ENCODE measurements at places on chromosomes 12 and 14.

DNA sequence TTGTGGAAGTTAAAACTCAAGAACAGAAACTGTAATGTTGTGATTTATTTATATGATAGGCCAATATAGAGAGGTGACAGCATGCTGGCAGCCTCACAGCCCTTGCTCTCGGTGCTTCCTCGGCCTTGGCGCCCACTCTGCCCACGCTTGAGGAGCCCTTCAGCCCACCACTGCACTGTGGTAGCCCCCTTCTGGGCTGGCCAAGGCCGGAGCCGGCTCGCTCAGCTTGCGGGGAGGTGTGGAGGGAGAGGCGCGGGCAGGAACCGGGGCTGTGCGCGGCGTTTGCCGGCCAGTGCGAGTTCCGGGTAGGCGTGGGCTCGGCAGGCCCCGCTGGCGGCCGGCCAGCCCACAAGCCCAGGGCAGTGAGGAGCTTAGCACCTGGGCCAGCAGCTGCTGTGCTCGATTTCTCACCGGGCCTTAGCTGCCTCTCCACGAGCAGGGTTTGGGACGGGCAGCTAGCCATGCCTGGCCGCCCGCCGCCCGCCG is 65.8 kb upstream of the SLC8A3 start:
- DNase-seq = no peak

DNA sequence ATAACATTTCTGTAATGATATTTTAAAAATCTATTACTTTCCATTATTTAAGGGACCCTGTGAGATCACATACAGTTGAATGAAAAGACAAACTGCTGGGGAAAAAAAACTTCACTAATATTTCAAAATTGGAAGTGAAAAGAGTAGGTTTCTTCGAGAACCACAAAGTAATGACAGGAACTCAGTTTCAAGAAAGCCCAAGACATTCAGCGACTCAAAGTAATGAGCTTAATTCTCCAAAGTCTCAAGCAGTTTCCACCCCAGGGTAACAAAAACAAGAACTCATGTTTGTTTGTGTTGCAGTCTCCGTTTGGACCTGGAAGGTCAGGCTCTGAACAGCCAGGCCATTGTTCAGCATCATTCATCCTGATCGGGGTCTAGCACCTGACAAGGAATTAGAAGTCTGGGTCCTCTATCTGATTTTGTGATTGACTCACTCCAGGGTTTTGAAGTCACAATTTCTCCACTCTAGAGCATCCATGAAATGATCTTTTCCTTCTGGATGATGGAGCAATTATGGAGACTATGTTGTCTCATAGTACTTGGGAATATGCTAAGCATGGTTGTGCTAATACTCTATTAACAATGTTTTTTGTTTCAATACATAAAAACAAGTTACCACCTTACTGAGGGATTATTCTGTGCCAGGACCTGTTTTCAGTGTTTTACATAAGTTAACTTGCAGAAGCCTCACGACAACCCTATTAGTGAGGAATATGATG is 126.9 kb downstream of the SLC25A21 start:
- no peak for DNase-seq

- DNase-seq = no peak
These were observed 60.8 kb downstream of the ZNF664 start for GRCh38 chr12:124033859-124034258.

DNA sequence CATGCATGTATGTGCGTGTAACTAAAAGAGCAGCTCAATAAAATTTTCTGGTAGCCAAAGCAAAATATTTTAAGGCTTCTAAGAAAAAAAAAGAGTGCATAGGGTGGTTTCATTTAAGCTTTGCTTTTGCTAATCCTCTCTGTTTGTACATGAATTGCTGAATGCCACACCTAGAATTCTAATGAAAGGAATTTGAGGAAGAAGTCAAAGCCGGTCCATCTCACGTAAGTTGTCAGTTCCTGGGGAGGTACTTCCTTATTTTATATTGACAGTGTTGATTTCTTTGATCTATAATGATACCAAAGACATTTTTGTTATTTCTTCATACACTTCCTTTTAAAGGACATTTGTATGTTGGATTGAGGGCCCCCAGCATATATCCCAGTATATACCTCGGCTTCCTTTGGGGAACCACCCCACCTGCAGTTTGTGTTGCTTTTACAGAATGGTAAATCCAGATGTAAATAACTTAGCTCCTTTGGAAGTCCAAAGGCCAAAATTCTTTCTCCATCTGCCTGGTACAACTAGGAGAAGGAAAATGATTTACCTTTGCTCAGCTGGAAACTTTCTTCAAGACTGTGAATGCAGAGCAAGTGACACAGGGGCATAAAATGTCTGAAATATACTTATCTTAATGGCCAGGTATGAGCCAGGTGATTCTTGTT is 420.9 kb upstream of the ATP2B1 start:
- DNase-seq = no peak

GRCh38 chr14:104235686-104236085 is 97.3 kb downstream of the KIF26A start:
- no peak for DNase-seq

- no peak for DNase-seq
These were observed 5.8 kb downstream of the LRIG3 start for GRCh38 chr12:58914457-58914856.

DNA sequence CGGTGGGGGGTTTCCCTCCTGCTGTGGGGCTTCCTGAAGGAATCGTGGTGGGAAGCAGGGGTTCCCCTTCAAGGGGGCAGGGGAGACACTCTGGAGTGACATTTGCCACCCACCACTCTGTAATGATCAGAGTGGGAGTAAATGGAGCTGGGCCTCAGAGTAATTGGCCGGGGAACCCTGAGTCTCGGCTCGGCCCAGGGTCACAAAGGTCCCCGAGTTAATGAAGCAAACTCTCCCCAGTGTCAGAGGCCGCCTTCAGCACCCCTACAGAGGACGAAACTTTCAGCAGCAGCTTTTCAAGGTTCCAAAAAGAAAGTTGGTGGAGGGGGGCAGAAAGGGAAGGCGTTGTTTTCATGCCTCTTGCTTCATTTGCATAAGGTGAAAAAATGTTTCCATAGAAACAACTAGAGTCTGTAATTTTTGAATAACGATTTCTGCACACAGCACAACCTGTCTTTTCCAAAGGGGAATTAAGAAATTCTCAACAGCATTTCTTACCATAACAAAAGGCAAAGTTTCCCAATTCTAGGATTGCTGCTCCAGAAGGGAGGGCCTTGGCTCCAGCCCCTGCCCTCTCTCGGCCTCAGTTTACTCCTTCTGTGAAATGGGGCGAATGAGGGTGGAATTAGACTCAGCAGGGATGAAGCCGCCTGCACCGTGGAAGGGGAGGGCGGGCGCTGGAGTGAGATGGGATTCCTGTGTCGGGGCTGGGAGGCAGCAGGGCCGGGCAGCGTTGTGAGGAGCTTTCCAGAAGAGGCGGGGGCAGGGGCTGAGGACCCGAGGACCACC is 67.0 kb upstream of the BEGAIN start:
- no peak for DNase-seq

DNA sequence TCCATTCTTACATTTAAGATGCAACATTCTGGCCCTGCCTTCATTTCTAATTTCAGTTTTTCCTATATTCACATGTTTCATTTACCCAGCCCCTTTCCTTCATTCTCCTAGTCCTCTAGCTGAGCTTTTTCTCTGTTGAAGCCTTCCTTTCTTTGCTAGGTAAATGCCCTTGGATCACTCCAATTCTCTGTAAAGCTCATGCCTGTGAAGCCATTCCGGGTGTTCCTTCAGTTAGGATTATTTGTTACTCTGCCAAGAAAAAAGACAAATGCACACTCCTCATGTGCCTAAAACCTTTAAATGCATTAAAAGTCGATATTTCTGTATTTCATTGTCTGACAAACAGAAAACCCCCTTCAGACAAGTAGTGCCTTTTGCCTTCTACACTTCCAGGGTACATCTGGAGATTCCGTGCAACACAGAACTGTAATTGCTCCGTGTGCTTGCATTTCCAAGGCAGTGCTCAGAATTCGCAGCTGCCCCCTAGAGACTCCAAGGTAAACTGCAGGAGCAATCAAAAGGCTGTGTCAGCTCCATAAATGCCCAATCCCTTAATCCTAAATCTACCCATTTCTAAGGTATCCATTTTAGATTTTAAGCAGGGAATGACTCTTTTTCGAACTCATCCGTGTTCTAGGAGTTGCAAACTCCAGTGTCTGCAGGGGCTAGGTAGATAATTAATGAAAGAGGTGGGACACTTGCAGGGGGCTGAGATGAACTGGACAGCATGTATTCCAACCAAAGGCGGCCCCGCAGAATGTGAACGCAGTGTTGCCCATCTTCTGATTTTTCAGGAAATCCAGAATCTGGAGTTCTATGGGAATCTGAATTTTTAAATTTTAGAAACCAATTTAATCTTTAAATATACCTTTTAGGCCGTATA is 320.2 kb downstream of the GRIN2B start:
- peak; percentile 17 for DNase-seq

GRCh38 chr14:81565441-81566290 is 32.0 kb upstream of the SEL1L start:
- DNase-seq = no peak

DNA sequence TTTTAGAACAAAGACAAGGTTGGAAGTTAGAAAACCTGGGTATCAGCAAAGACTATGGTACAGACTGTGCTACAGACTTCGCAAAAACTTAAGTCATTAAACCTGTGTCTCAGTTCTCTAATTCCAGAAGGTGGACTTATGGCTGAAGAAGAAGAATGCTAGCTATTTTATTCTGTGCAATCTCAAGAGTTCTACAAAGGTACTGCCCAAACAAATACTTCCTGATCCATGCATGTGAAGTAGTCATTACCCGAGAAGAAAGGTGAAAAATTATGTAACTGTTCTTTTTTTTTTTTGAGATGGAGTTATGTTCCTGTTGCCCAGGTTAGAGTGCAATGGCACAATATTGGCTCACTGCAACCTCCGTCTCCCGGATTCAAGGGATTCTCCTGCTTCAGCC is 45.5 kb upstream of the SLC2A3 start:
- no peak for DNase-seq

- DNase-seq = no peak
These were observed 12.9 kb upstream of the KRAS start for GRCh38 chr12:25263594-25263993.

DNA sequence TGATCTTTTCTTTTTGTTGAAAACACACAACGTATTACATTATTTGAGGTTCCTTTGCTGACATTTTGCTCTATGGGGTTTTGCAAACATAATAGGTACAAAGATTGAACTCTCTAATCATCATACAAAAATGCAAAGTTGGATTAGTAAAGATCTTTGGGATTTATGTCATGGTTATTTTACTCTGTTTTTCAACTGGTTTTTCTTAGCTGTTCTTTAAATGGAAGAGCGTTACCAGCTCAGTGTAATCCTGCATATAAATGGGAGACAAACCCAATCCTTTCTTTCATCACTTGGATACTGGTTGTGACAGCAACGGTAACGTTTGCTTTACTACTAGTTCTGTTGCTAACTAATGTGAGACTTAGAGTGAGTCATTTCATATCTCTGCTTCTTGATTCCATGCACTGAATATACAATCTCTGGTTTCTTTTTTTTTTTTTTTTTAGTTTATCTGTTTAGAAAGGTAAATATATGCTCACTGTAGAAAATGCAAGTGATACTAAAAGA is 104.9 kb upstream of the NOVA1 start:
- no peak for DNase-seq

- no peak for DNase-seq
These were observed 295.0 kb upstream of the MGAT4C start for GRCh38 chr12:86551146-86551571.

GRCh38 chr14:77554207-77554606 is 55.6 kb upstream of the ISM2 start:
- peak; percentile 12 for DNase-seq

DNA sequence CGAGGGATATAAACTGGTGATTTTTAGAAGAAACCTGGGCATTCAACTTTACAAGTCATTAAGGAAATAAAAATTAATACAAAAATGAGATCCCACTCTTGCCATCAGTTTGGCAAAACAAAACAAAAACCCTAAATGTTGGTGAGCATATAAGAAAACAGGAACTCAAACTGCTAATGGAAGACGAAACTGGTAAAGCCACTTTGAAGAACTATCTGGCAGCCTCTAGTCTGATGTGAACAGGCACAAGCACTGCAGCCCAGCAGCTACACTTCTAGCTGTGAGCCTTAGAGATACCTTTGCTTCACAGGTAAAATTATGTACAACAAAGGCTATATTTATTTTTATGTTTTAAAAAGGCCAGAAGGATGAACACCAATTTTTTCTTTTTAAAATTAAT is 459.6 kb downstream of the ZFP36L1 start:
- DNase-seq = no peak

Measured in activated CD4-positive, alpha-beta T cell treated with anti-CD3 and anti-CD28 coated beads, Interleukin-2, amount 10 ng/mL, durations not matched to agents 7 days and 5 days (primary cell).